Suprapubic skin (tissue), 4 donors: ENCODE measurements at places on chromosomes 2 and 18. TPM values are rescaled to one million over a fixed set of nuclear protein-coding genes. Genes with fewer than 3 reads are reported as not detected.

SH3BP4 gene
- total RNA-seq: 38.6 TPM

CTLA4 gene
- total RNA-seq: not detected

SNORC gene
- total RNA-seq: 18.7 TPM

ABCB11 gene
- total RNA-seq: 0.29 TPM

ASB18 gene
- not detected for total RNA-seq

PTH2R gene
- not detected for total RNA-seq

ACTR3 gene
- total RNA-seq: 94.6 TPM

FAM161A gene
- 2.3 TPM for total RNA-seq

DNA sequence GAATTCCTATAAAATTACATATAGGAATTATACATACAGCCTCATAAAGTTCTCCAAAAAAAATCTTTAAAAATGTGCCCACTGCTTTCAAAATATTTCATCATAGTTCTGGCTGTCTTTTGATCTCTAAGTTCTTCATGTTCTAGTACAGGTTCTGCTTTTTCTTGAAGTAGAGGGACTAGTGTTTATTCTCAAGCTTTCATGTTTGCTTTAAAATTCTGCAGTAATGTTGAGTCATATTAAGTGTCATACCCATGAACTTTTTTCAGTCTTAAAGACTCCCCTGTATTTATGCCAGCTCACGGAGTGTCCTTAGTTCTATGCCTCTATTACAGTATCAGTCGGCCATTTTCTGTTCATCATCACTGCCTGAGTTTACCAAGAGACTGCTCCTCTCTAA, 54.8 kb upstream of the CCDC141 start:
- DNase-seq: no peak

GRCh38 chr2:127859712-127860085, 1.7 kb upstream of the POLR2D start:
- no peak for DNase-seq

DNA sequence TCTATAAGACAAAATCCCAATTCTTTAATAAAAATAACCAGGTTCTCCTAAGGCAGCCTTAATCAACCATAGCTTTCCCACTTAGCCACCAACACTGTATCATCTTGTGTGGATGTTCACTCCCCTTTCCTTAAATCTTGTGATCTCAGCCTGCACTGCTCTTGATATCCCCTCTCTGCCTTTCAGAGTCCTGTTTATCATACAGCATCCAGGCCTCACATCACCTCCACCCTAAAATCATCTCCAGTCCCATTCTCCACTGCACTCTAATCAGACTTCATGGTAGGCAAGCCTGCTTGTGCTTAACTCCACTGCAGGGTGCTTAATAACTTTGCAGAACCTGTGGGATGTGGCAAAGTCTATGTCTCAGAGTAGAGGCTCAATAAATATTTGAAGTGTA, 18.8 kb downstream of the ARHGAP15 start:
- no peak for DNase-seq

DNA sequence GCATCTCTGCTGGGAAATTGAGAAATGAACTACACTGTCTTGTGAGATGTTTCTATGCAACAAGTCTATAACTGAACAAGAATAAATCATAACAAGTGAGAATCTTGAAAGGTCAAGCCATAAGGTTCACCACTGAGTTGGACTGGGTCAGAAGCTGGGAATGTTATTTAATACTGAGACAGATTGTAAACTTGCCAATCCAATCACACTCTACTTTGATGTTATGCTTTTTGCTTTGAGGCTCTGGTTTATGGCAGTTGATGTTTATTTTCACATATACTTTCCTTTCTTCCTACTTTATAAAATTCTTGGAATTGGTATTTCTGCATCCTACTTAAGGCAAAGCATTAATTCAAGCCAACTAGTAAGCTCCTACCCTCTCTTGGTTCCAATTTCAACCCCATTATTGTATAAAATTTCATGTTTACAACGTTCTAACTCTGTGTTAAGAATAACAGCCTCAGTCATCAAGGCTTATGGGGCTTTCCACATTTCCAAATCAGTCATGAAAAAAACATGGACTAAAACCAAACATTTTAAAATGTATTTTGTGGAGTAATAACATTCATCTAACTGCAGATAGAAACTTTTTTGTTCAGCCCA, 533.4 kb downstream of the NYAP2 start:
- no peak for DNase-seq

DNA sequence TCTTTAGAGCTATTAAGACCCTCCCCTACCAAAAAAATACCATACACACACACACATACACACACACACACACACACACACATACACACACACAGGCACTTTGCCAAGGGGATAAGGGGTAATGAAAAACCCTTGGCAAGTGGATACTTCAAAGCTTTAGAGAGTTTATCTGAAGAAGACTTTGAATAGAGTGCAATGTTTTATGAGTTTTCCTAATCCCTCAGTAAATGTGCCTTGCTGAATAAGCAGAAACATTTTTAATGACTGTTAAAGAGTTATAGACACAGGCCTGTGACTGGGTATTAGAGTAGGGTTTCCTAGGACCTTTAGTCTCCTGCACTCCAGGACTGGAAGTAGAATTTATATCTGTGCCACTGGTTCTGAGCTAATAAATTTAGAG, 75.5 kb upstream of the CTAGE1 start:
- no peak for DNase-seq

DNA sequence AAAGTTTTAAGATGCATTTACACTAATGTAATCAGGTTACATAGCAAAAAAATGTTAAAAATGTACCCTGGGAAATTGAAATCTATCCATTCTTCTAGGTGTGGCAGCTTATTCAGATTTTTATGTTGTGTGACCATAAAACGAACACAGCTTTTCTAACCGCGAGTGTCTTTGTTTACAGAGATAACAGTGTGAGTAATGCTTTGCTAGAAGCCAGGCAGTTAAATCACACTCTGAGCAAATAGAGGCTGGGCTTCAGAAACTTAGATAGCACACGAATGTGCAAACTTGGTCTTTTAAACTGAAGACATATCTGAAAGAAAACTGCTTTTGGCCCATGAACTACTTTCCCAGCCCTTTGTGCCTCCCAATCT, 116.1 kb downstream of the SPTBN1 start:
- DNase-seq: no peak

DNA sequence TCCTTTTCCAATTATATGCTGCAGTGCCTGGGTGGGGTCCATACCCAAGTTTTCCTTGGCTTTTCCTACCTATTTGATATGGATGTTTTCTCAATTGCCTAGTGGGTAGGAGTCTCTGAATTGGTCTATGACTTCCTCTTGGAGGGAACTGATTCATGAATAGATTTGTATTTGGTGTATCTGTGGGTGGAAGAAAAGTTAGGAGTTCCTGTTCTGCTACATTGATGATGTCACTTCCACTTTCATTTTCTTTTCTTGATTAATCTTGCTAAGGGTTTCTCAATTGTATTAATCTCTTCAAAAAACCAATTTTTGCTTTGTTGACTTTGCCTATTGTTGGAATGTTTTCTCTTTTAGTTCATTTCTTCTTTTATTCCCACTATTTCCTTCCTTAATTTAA, 37.4 kb upstream of the SLC9A2 start:
- no peak for DNase-seq

GRCh38 chr2:15795426-15795825, 144.9 kb upstream of the MYCN start:
- no peak for DNase-seq

- DNase-seq: no peak
Observed at GRCh38 chr18:29962579-29962978, 1080.0 kb downstream of the DSC3 start.

DNA sequence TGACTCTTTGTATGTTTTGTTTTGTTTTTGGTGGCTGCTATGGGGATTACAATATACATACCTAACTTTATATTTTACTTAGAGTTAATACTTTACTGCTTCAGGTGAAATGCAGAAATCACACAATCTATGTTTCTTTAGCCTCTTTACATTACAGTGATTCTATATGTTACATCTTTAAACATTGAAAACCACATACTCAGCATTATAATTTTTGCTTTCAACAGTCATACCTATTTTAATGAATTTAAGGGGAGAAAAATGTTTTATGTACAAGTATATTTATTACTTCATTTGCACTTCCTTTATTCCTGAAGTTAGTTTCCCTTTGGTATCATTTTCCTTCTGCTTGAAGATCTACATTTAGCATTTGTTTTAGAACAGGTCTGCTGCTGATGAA, 23.1 kb downstream of the FAM117B start:
- DNase-seq: no peak

DNA sequence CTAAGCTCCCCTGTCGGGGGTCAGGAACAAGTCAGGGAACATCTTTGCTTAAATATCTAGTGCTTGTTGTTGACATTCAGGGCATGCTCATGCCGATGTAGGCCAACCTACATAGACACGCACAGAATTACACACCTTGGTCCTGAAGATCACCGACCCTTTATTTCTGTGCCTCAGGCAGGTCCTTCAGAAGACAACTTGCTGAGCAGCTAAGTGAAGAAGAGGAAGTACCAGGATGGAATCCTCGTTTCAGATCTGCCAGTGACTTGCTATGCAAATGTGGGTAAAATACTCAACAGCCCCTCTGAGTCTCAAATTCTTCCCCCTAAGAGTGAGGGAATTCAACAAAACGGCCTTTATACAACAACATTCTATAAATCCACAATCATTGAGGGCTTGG, 494.7 kb downstream of the BCL11A start:
- DNase-seq: no peak

GRCh38 chr2:25431604-25432003, 89.9 kb upstream of the DNMT3A start:
- no peak for DNase-seq

- DNase-seq: no peak
Observed at GRCh38 chr2:68282811-68283418, 30.6 kb upstream of the PPP3R1 start.

DNA sequence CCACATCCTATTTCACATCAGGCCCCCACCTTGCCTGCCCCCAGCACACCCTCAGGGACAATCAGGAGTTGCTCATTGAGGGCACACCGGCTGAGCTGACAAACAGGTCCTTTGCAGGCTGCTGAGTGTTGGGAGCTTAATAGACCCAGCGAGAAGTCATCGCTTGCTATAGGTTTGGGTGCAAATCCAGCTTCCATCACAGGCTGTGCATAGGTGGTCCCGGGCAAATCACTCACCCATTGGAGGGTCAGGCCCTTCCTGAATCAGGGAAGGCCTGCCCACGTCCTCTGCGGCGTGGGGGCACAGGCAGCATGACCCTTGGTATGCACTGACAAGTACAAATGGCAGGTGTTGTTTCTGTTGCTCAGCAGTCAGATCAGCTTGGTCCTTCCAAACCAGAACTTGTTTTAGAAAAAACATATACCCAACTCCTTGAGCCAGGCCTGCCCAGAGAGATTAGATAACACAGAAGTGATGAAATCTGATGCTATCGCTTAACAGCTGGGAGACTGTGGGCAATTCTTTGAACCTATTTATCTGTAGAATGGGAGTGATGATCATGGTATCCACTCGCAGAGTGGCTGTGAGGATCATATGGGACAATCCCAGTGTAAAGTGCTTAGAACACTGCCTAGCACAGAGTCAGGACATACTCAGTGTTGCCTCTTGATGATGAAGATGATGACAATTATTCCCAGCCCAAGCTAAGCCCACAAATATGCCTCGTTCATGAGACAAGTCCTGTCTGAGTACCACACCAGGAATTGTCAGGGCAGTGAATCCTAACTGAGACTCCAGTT, 34.9 kb downstream of the SMAD7 start:
- no peak for DNase-seq

DNA sequence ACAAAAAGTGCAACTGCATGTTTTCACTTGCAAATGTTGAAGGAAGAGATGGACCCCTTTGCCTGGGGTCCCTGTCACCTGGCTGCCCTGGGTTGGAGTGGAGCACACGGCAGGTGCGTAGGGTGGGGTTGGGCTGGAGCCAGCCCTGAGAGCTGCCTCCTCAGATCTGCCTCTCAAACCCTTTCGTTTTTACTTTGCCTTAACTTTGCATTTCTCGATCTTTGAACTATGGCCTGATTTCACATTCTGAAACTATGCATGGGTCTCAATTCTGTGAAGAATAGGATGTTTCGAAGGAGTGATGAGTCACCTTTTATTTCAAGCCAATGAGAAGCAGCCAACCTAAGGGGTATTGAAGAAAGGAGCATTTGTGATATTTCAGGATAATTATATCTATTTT, 132.8 kb downstream of the ACOXL start:
- DNase-seq: peak; percentile 24

- DNase-seq: no peak
Observed at GRCh38 chr2:190119923-190120590, 57.5 kb upstream of the MSTN start.

GRCh38 chr18:8810157-8810556, 104.8 kb downstream of the MTCL1 start:
- DNase-seq: no peak

DNA sequence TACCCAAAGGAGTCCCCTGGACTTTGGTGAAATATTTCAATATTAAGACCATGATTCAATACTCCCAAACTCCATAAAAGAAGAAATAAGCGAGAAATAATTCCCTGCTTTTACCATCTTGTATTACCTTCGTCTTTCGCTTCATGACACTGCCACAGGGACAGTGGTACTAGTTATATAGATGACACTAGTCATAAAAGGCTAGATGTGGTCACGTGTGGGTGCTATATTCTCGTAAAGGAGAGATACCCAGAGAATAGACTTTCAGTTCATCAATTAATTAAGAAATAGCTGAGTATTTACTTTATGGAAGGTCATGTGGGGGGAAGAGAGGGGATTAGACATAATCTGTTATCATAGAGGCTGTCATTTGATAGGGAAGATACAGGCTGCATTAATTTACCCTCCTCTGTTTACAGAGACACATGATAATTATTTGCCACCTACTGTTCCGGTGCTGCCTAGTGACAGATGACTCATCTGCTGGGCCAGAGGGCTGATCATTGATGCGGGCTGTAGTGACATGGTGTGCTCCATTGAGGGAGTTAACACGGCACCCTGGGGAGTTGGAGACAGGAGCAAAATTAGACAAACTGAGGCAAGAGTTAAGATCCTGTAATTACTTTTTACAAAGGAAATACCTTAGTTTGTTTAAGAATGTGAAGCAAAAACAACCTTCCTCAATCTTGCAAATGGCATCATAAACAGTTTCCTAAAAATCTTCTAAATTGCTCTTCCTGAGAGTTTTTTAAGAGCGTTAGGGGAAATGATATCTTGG, 78.2 kb upstream of the ITGB6 start:
- DNase-seq: no peak

DNA sequence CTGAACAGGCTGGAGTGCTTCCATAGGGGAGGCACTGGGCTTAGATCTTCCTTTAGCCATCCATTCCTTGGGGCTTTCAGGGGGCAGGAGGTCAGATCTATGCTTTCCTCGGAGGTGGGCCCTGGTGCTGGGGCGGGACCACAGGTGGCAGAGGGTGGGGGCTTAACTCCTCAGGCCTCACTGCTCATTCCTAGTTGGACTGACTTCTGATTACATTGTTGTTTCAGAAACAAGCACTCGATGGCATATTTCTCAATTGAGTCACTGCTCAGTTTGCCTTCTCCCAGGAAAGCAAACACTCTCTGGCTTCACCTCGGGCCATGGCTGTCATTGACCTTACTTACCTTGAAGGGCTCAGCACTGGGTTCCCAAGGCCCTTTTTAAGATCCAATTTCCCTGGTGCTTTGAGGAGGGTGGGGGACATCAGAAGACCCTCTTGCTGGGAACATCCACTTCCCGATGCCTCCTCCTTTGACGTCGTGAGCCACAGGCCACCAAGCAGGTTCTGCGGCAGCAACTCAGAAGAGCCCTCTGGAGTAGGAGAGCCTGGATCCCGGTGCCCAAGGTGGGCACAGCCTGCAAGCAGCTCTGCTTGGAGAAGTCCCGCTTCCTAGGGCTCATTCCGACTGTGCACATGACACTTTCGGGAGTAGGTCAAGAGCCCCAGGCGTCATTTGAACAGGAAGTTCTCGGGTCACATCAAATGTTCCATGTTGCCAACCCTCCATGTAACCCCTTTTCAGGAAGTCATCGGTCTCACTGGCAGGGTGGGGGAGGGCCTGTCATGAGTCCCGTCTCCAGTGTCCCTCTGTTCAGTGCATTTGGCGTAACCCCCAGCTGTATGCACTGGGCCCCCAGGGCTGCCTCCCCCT, 40.6 kb downstream of the SDC1 start:
- DNase-seq: no peak
